ENCODE measurements at places on chromosomes 1 and 21.
A peak's percentile ranks its signal among the peaks of the same experiment; 100 is the strongest.

- no peak for DNase-seq
Observed at GRCh38 chr1:28466226-28466778, 39.5 kb upstream of the RCC1 start.

GRCh38 chr1:147246044-147246690, 3.7 kb downstream of the CHD1L start:
- no peak for DNase-seq

DNA sequence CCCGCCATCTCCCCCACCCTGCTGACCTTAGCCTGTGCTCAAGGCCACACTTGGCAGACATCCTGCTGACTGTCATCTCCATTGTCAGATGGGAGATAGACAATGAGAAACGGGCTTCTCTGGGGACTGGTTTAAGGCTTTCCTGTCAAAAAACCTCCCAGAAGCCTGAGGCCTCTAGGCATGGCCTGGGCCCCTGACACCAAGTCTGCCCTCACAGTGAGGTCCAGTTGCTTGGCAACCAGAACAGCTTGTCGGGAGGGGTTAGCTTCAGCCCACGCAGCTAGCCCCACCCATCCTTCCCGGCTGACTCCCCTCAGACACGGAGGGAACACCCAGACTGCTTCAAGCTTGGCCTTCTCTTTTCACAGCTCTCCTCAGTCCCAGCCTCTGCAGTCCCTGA, 11.0 kb downstream of the PLEKHA6 start:
- DNase-seq = no peak

DNA sequence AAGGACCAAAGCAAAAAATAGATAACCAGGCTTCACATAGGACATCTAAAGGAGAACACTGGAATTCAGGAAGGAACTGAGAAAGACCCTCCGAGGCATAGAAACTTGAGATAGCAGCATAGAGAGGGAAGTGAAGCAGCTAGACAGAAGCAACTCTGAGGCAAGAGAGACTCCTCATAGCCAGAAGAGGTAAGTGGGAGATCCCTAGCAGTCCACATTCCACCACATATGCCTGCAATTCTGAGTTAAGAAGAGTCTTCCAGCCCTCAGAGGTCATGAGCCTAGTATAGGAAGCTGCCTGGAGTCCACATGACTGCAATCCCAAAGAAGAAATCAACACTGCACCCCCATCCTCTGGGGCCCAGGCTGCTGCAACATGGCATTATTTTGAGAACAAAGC, 13.9 kb upstream of the FGGY start:
- DNase-seq = no peak

DNA sequence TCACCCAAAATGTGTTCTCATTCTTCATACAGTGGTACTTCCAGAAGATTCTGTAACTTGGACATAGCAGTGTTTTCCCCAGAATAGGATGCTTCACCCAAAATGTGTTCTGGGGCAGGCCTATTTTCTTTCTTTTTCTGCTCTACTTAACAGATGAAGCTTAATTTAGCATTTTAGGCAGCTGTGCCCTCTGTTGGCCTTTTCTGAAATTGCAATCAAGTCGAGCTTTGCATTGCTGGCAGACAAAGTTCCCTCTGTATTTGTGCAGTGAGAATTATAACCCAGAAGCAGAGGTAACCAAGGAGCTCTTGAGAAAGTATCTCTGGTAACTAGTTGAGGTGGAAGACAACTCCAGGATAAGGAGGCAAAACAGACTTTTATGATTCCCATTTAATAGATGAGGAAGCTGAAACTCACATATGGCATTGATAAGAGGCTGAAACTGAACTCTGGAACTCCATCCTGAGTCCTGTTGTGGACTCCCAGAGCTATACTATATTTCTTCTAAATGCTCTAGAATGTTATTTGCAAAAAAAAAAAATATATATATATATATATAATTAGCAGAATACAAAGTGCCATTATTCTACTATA, 50.3 kb upstream of the L1TD1 start:
- no peak for DNase-seq

DNA sequence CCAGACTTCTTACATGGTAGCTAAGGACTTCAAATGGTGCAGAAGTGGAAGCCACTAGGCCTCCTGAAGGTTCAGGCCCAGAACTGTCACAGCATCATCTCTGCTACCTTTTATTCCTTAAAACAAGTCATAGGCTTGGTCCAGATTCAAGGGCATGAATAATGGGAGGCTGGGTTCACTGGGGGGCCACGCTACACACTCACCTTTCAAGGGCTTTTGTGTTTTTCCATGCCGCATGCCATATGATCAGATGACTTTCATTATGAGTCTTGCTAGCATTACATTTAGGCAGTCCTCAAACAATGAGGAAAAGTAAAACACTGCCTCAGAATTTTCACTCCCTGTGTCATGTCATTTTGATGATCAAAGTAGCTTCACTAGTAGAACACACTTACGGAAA, 83.4 kb downstream of the VPS26C start:
- no peak for DNase-seq

DNA sequence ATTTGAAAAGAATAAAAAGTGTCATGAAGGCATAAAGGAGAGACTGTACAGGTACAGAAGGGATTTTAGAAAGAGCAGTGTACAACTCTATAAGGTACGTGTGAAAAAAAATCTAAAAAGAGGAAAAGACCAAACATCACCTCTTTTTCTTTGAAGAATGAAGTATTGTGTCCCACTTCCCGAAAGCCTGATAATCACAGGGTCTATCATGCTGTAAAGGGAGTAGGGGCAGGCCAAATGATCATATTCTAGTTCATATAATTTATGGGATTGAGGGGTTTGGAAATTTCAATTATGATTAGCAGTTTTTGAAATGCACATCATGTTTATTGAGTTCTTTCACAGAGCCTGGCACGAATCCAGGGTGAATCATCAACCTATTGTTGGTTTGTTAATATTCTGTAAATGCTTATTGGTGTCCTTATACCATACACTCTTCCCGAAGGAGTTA, 910 bp upstream of the RERE start:
- DNase-seq = no peak

DNA sequence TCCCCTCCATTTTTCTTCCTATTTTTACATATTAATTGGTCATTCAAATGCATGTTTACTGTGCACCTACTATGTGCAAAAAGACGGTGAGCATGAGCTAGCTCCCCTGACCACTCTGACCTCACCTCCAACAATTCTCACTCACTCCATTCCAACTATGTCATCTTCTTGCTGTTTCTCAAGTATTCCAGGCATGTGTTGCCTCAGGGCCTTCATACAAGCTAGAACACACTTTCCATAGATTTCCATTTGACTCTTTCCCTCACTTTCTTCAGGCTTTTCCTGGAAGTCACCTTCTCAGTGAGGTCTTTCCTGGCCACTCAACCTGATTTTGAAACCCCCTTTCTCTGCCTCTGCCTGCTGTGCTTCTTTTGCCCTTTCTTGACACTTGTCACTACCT, 32.6 kb downstream of the CHIA start:
- DNase-seq = no peak

- DNase-seq = no peak
Observed at GRCh38 chr1:232404227-232404626, 225.7 kb downstream of the SIPA1L2 start.

DNA sequence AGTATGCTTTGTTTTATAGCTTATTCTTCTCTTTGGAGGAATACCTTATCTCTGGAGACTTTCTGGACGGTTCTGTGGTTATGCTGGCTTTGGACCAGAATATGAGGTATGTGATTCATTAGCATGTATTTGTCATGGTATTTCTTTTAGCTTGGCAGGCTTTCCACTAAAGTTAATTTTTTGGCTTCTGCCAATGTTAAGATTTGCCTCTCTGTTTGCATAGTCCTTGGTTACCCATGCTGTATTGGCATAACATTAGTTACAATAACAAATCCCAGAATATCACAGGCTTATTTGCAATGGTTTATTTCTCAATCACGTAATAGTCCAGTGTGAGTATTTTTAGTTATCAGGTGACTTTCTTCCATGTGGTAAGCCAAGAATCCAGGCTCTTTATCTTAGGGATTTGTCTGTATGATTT, 9.7 kb downstream of the ZMPSTE24 start:
- DNase-seq = no peak

GRCh38 chr21:35840197-35840799, 220.0 kb downstream of the SETD4 start:
- peak; percentile 39 for DNase-seq

DNA sequence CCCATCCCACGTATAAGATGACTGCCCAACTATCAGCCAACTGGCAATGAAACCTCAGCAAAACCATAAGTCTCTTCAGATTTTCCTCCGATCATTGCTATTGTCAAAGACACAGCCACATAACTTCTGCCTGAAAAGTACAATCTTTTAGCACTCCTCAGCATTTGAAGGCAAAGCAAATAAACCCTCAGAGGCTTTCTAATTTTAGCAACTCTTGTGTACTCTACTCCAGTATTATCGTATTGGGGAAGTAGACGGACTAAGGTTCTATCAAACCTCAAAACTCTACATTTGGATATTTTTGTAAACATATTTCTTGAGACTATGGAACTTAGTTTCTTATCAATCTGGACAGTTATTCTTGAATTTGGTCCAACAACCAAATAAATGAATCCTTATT, 1206.2 kb upstream of the NCAM2 start:
- DNase-seq = no peak

DNA sequence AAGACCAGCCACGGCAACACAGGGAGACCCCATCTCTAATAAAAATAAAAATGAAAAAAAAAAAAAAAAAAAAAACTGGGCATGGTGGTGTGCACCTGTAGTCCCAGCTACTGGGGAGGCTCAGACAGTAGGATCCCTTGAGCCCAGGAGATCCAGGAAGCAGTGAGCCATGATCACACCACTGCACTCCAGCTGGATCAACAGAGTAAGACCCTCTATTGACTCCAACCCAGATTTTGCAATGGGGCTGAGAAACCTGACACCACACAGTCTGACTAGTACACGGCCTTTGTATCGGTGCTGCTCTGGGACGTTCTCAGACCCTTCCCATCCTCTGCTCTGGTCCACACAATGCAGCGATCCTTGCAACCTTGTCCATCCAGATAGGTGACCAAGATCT, 31.8 kb downstream of the SPATA21 start:
- DNase-seq = no peak

All from effector CD4-positive, alpha-beta T cell (primary cell).